Pancreas (tissue), 10 donors: ENCODE measurements at places on chromosomes 13 and 19. TPM values are rescaled to one million over a fixed set of nuclear protein-coding genes. Genes with fewer than 3 reads are reported as not detected.

DNA sequence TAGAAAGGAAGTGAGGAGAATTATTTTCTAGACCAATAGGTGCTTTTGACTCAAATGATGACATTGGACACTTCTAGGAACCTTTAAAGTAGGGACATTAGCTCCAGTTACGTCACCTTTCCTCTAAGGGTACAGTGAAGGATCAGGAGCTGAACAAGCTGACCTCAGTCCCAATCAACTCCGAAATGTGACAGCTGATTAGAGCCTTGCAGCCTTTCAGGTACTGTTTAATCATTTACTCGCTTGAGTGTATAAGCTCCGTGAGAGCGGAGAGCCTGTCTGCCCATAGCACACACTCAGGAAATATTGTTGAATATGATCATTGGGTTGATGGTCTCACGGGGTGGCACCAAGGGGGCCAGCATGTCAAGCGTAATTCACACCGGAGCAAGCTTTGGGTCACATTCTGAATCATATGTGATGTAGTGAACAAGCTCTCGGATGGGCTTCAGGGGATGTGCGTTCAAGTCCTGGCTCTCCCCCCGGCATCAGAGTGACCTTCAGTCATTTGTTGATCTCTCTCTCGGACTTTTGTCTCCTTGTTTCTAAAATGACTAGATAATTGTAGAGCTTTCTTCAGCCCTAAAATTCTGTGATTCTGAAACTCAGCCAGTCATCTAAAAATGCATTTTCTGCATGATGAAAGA, 141.9 kb downstream of the ZIC5 start:
- no peak overlapping the region for H3K27ac ChIP-seq
- no peak overlapping the region for H3K4me3 ChIP-seq
- no peak for DNase-seq
- H3K4me1 ChIP-seq: no peaks in the 10 kb centered on the region
- H3K27me3 ChIP-seq: no peaks in the 10 kb centered on the region

DNA sequence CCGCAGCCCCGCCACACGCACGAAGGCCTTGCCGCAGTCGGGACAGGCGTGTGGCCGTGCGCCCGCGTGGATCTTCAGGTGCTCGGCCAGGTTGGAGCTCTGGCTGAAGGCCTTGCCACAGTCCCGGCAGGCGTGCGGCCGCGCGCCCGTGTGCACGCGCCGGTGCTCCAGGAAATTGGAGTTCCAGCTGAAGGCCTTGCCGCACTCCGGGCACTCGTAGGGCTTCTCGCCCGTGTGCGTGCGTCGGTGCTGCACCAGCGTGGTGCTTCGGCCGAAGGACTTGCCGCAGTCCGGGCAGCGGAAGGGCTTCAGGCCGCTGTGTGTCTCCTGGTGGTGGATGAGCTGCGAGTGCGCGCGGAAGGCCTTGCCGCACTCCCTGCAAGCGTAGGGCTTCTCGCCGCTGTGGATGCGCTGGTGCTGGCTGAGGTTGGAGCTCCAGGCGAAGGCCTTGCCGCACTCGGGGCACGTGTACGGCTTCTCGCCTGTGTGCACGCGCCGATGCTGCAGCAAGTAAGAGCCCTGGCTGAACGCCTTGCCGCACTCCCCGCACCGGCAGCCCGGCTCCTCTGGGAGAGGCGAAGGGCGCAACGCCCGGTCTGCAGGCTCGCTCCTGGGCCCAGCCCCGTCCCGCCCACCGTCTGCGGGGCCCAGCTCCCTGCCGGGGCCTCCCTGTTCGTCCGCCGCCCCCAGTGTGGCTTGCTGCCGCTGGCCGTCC, 3.6 kb upstream of the A1BG start:
- no peak overlapping the region for H3K27ac ChIP-seq
- H3K4me3 ChIP-seq: no peak overlapping the region
- H3K36me3 ChIP-seq: no peaks in the 10 kb centered on the region
- H3K27me3 ChIP-seq: no peaks in the 10 kb centered on the region

DNA sequence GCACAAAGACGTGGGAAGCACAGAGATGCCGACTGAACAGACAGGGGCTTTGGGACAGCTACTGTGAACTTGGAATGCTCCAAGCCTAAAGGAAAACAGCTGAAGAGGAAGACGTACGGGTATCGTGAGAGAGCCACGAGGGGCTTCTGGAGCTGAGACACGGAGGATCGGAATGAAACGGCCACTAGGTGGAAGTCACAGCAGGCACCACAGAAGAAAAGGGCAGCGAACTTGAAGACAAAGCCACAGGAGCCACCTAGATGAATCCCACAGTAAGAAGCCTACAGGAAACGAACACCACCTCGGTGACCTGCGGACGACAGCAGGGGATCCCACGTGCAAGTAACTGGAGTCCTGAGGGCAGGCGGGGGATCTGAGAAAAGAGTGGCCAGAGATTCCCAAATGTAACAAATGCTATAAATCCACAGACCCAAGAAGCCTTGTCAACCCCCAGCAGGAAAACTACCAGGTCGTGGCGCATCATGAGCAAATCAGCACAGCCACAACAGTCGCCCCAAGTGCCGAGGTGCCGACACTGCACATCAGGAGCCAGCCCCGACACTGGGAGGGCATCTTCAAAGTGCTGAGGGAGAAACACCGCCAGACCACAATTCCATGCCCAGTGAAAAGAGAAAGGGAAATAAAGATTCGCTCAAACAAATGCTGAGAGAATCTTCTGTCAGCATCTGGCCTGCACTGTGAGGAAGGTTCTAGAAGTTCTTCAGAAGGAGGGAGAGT, 39.3 kb upstream of the ISYNA1 start:
- no peak overlapping the region for H3K27ac ChIP-seq
- H3K36me3 ChIP-seq: no peaks in the 10 kb centered on the region
- DNase-seq: no peak
- H3K27me3 ChIP-seq: no peaks in the 10 kb centered on the region

- no peak overlapping the region for H3K4me3 ChIP-seq
- peaks cover 5% of the 10 kb centered on the region for H3K4me1 ChIP-seq
- DNase-seq: no peak
- no peaks in the 10 kb centered on the region for H3K27me3 ChIP-seq
- H3K36me3 ChIP-seq: peaks cover 5% of the 10 kb centered on the region
These were observed 103.0 kb downstream of the KL start for GRCh38 chr13:33119022-33119781.

CGB8 gene
- total RNA-seq: not detected

DNA sequence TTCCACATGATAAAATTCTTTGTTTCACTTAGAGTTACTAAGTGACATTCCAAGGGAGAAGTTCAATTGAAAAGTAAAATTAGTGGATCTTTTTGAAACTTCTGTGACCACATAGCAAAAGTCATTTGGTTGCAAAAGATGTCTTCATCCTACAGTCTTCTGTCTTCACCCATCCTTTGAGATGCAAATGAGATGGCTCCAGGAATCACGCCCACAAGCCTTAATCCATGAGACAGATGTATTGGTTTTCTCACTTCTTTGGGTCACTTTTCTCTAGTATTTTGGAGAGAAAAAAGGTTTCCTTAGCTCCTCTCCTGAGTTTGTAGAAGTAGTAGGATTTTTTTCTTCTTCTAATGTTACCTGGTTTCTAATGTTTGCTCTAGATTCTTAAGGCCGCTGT, 259.5 kb upstream of the SLC10A2 start:
- no peak for DNase-seq
- no peaks in the 10 kb centered on the region for H3K4me1 ChIP-seq
- no peak overlapping the region for H3K27ac ChIP-seq
- H3K27me3 ChIP-seq: no peaks in the 10 kb centered on the region
- H3K36me3 ChIP-seq: no peaks in the 10 kb centered on the region

DNA sequence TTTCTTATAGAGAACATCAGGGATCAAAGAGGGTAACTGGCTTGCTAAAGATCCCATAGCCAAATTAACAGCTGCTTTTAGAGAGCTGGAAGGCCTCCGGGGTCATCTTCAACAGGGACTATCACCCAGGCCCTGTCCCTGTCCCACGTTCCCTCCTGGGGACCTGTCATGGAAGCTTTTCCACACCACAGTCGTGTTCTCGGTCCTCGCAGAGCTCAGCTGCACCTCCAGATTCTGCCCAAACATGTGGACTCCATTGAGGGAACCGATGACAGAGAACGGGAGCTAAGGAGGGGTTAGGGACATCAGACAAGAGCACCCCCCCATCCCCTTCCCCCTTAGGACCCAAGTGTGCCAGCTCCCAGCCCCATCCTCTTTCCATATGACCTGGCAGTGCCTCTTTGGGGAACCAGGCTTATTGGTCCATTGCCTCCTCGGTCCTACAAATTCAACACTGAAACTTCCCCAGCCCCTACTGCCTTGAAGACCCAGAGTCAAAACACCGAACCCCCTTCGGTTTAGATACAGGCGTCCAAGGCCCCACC, 568 bp downstream of the FUZ start:
- no peaks in the 10 kb centered on the region for H3K27me3 ChIP-seq
- peaks cover 8% of the 10 kb centered on the region for H3K4me1 ChIP-seq
- no peak for DNase-seq
- peak overlapping the region; percentile 87 for H3K27ac ChIP-seq
- no peaks in the 10 kb centered on the region for H3K36me3 ChIP-seq

DNA sequence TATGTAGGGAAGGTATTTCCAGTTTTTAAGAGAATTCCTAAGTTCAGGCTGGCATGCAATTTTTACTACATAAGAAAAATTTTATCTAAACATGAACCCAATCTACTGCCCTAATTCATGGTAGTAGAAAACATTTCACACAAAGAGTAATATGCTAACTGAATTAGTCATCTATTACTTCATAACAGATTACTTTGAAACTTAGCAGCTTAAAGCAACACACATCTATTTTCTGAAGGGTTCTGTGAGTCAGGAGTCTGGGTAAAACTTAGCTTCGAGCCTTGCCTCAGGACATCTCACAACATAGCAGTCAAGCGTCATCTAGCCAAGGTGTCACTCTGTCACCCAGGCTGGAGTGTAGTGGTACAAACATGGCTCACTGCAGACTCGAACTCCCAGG, 537.5 kb downstream of the DCT start:
- H3K27ac ChIP-seq: no peak overlapping the region
- no peak for DNase-seq
- H3K4me3 ChIP-seq: no peak overlapping the region
- no peaks in the 10 kb centered on the region for H3K4me1 ChIP-seq

DNA sequence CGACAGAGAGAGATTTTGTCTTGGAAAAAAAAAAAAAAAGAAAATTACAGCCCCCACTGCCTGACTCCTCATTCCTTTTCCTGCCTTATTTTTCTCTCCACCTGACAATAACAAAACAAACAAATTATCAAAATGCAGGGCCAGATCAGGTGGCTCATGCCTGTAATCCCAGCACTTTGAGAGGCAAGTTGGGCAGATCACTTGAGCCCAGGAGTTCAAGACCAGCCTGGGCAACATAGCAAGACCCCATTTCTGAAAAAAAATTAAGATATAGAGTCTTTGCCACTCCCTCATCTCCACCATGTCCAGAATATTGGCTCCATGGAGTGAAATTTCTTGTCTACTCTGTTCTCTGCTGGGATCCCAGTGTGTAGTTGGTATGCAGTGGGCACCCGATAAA, 7.2 kb downstream of the CERS4 start:
- H3K36me3 ChIP-seq: peaks cover 4% of the 10 kb centered on the region
- H3K27me3 ChIP-seq: no peaks in the 10 kb centered on the region
- no peak for DNase-seq
- H3K4me1 ChIP-seq: no peaks in the 10 kb centered on the region
- H3K27ac ChIP-seq: no peak overlapping the region

MAU2 gene
- total RNA-seq: 23.9 TPM

ACER1 gene
- total RNA-seq: not detected

DNA sequence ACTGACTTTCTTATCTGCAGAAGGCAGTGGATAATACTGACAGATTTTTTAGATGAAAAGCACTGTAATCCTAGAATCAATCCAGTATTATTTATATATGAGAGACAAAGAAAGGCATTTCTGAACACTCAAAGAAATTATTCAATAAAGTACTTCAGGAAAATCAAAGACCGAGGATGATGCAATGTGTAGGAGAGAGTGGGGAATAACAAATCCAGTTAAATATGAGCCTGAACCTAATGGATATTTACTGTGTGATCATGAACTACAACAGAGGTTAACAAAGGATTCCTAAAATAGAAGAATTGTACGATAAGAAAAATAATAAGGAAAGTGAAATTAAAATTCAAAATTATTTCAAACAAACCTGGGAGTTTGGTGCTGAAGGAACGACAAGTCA, 69.3 kb downstream of the ANKRD10 start:
- H3K27ac ChIP-seq: no peak overlapping the region
- no peaks in the 10 kb centered on the region for H3K27me3 ChIP-seq
- DNase-seq: no peak
- H3K36me3 ChIP-seq: no peaks in the 10 kb centered on the region

- H3K36me3 ChIP-seq: no peaks in the 10 kb centered on the region
- DNase-seq: no peak
- no peak overlapping the region for H3K27ac ChIP-seq
- no peaks in the 10 kb centered on the region for H3K27me3 ChIP-seq
- no peaks in the 10 kb centered on the region for H3K4me1 ChIP-seq
These were observed 24.6 kb downstream of the CAB39L start for GRCh38 chr13:49419276-49419675.

- no peak overlapping the region for H3K4me3 ChIP-seq
- DNase-seq: no peak
- H3K27ac ChIP-seq: no peak overlapping the region
- H3K4me1 ChIP-seq: no peaks in the 10 kb centered on the region
These were observed 498.2 kb downstream of the IRS2 start for GRCh38 chr13:109288151-109288709.

DNA sequence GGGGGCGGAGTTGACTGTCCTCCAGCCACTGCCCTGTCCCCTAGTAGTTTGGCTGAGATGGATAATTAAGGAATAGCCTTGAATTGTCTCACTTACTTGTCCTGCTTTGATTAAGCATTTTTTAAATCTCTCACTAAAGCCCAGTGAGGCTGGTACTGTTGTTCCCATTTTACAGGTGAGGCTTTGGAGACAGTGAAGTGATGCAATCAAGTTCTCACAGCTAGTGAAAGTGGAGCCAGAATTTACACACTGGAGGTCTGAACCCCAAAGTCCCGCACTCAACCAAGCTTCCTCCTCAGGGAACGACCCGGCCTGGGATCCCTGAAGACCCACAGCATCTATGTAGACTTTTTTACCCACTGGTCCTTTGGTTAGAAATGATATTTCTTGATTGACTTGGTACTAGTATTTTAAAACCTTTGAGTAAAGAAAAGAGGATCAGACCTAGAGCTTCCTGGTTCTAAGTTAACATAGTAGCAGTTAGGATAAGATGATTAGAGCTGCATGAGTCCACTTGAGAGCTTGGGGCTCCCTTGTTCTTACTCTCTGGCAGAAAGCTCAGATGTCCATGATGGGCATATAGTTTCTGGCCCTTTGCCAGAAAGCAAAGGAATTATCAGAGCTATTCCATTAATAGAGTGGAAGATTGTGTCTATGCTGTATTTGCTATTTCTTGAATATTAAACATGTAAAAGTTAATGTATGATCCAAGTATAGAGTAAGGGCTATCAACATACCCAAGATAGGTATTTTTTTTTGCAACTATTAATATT, 154.3 kb downstream of the LMO7 start:
- no peaks in the 10 kb centered on the region for H3K36me3 ChIP-seq
- no peaks in the 10 kb centered on the region for H3K27me3 ChIP-seq
- H3K4me3 ChIP-seq: no peak overlapping the region
- no peak overlapping the region for H3K27ac ChIP-seq
- no peak for DNase-seq

ANGPTL8 gene
- total RNA-seq: 1.3 TPM

GRCh38 chr19:43351998-43352746, 1.3 kb upstream of the CD177 start:
- no peak overlapping the region for H3K4me3 ChIP-seq
- H3K27me3 ChIP-seq: no peaks in the 10 kb centered on the region
- no peaks in the 10 kb centered on the region for H3K4me1 ChIP-seq
- DNase-seq: no peak
- no peak overlapping the region for H3K27ac ChIP-seq

GNG7 gene
- total RNA-seq: 6.4 TPM

SAFB gene
- total RNA-seq: 39.6 TPM

USF2 gene
- total RNA-seq: 84.9 TPM
